ENCODE measurements at places on chromosomes 4 and X.

- no peak for DNase-seq
Observed at GRCh38 chrX:13005661-13006473, 31.0 kb downstream of the TMSB4X start.

DNA sequence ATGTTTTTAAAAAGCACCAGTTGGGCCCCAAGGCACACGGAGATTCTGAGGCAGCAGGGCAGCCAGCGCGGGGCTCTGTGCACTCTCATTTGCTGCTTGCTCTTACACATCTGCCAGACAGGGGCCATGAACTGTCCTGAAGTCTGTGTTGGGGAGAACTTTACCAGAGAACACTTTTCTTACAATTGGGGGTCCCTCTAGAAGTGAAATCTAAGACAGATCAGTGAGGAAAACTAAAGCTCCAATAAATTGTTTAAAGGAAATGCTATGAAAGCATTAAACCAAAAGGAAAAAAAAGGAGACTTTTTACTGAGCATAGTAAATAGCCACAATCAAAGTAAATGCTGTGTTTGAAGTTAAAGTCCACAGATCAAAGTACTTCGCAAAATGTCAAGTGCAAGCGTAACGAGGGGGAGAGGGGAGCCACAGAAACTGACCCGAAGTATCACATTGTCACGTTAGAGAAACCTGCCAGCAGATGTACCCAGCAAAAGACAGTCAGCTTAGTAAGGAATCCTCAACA lies 37.8 kb downstream of the SORBS2 start:
- DNase-seq: no peak

DNA sequence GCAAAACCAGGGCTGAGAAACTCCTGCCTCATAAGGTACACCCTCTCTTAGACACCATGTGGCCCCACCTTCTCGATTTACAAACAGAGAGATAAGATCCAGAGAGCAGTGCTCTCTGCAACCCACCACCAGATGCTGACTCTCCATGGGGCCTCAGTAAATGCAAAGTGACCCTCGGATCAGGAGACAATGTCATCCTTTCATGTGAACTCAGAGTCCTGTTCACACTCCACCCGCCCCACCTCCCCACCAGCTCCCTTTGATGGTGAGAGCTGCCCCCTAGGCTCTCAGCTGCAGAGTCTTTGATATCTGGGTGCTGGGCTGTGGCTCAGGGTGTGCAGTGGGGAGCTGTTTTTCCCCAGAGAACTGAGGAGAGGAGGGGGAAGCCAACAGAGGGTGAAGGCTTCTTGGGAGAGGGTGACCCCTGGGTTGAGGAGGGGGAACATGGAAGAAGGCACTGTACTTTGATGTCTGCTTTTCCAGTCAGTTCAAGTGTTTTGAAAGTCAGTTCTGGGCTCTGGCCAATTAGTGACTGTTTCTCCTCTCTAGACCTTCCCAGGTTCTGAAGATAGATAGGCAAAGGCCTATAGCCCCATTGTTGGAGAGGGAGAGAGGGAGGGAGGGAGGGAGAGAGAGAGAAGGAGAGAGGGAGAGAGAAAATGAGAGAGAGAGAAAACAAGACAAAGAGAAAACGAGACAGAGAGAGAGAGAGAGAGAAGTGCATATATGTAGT lies 88.2 kb downstream of the SCD5 start:
- no peak for DNase-seq

- no peak for DNase-seq
Observed at GRCh38 chr4:1590244-1590643, 93.9 kb downstream of the FAM53A start.

- no peak for DNase-seq
Observed at GRCh38 chrX:5771441-5771840, 457.2 kb downstream of the NLGN4X start.

DNA sequence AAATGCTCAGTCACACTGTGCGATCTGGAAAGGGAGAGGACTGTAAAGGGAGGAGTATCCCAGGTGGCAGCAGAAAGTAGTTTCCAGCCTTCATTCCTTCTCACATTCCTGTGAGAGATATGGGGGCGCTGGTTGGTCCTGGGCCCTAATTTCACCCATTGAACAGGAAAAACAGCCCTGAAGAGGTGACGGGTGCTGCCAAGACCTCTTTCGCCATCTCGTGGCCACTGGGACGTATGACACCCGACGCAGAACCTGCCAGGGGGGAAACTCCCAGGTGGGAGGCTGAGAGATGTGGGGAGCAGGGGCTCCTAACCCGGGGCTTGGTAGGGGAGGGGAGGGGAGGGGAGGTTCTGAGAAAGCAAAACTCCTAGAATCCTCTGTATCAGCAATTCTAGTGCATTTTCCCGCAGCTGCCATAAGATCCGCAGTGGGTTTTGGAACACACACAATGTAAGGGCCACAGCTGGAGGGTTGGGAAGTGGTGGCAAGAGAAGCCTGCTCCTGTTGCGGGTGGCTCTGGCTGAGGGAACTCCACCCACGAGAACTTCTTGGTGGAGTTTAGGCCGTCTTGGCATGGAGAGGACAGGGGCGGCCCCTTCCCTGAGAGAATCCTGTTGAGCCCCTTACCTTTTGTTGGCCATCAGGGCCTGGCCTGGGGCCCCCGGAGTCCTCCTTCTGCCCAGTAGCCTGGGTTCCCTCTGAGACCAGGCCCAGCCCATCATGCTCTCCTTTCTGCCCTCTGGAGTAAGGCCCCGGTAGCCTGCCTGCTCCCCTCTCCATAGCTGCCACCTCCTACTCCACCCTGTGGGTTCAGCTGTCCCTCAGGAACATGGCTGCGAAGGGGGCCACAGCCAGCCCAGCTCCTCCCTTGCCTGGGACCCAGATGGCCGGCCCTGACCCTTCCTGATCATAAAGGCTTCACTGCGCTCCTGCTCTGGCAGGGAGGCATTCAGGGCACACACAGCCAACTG lies 134.1 kb downstream of the OR13H1 start:
- DNase-seq: peak; percentile 33

DNA sequence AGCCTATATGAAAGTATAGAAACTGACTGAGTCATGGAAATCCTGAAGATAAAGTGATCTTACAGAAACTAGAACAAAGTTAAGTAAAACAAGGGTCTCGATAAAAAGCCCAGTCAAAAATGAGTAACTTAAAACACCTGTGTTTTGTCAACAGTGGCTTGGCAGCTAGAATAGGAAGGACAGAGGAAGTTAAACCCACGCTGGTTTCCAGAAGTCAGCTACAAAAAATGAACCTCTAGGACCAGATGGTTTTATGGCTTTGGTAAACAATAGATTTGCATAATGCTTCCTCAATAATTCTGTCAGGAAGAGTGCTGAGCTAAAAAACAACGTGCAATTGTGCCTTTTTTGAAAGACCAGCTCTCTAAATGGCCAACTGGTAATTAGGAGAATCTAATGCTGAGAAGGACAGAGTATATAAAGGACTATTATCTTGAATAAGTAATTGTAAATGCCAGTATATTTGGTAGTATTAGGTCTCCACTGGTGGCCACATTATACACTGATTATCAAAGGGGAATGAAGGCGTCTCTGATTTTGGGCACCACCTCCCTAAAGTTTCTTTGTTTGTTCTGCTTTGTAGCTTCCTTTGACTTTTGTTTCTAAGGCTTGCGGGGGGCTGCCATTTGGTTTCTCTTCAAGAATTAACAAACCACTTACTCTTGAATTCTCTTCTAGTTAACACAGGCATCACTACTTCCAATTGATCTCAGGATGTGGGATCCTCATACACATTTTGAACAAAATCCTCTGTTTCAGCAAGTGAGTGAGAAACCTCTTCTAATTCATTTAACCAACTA lies 72.2 kb upstream of the PPP3CA start:
- no peak for DNase-seq

- DNase-seq: no peak
Observed at GRCh38 chr4:479972-480371, 19.0 kb downstream of the ZNF721 start.

- no peak for DNase-seq
Observed at GRCh38 chrX:103831803-103832544, at the start of gene RAB9B. RAB9B (minus strand) TSS chrX:103832257; CDS start chrX:103825784, 6,473 bp downstream.

DNA sequence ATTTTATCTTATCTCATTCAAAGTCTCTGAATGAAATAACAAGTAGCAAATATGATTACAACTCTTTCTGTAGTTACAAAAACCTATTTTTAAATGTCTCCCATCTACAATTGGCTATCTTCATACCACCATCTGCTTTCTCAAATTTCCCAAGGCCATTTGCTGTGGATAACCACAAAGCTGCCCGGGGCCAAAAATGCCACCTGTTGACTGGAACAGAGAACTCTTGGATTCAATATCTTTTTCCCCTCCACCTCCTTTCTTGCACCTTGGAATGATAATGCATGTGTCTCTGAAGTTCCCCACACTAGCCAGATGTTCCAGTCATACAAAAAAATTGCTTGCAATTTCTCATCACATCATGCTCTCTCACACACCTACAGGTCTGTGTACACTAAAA lies 93.3 kb upstream of the SCML1 start:
- DNase-seq: no peak

DNA sequence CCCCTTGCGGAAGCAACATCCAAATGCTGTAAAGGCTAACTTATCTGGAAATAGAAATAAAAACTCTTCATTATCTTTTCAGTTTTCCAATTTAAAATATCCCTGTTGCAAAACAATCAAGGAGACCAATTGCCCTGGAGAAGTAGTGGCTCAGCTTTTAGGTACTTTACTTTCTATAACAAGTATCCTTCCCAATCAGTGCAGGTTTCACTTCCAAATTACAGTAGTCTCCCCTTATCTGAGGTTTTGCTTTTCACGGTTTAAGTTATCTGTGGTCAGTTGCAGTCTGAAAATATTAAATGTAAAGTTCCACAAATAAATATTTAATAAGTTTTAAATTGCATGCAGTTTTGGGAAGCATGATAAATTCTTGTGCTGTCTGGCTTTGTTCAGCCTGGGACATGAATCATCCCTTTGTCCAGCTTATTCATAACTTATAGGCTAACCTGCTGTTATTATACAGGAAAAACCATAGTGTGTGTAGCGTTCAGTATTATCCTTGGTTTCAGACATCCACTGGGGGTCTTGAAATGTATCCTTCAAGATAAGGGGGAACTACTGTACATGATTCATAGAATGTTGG lies 973.1 kb upstream of the GRID2 start:
- DNase-seq: no peak

DNA sequence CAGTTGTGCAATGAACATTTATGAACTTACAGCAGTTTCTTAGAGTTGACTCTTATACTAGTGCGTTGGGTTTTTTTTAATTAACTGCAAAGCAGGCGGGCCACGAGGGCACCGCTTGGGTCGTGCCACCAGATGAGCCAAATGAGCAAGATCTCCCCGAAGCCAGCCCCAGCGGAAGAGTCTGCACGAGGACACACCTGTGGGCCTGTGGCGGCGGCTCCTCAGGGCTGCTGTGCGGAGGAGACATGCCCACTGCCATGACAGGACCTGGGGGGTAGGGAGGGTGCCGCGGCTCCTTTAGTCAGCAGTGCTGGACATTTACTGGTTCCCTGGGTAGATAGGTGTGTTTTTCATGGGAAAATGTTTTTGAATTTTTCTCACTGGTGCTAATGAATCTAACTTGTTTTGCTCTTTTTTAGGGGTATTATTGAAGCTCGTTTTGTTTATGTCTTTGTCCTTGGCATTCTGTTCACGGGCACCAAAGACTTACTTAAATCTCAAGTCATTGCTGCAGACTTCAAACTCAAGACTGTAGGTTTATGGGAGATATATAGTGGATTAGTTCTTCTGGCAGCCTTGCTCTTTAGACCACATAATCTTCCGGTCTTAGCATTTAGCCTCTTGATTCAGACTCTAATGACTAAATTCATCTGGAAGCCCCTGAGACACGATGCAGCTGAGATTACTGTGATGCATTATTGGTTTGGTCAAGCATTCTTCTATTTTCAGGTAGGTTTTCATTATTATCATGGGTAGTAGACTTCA lies 31.2 kb downstream of the PIGG start:
- no peak for DNase-seq
